ENCODE measurements at places on chromosomes 3 and 15.
A peak's percentile ranks its signal among the peaks of the same experiment; 100 is the strongest.

- DNase-seq = no peak
Measured at GRCh38 chr3:114104414-114104813, 47.9 kb downstream of the QTRT2 start.

GRCh38 chr3:173921732-173922131, 524.2 kb downstream of the NLGN1 start:
- DNase-seq = no peak

GRCh38 chr3:64642327-64643151, 45.3 kb downstream of the ADAMTS9 start:
- DNase-seq = no peak

- DNase-seq = peak; percentile 85
Measured at GRCh38 chr15:88649286-88649733, 10.5 kb downstream of the ISG20 start.

- DNase-seq = no peak
Measured at GRCh38 chr3:105906345-105906744, 37.5 kb upstream of the CBLB start.

GRCh38 chr3:180571831-180572598, 29.9 kb upstream of the TTC14 start:
- no peak for DNase-seq

GRCh38 chr3:41674449-41674848, 287.5 kb downstream of the ULK4 start:
- DNase-seq = no peak

DNA sequence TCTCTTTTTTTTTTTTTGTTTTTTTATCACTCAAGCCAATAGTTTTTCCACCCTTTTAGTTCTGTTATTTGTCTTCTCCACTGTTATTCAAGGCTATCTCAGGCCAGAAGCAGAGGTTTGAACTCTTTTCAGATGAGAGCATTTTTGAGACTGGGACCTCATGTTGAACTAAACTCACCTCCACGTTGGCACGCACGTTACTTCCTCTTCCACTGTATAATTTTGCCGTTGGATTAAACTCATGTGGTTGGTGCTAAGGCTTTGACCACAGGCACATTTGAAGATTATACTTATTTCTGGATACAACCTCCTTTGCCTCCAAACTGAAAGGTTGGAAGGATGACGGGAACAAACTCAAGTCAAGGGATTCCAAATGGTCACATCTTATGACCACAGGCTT, 501.3 kb upstream of the TPRG1 start:
- no peak for DNase-seq

- DNase-seq = no peak
Measured at GRCh38 chr3:129001806-129002572, 885 bp downstream of the EFCC1 start.

GRCh38 chr15:97082830-97083229, 752.3 kb downstream of the NR2F2 start:
- DNase-seq = no peak

DNA sequence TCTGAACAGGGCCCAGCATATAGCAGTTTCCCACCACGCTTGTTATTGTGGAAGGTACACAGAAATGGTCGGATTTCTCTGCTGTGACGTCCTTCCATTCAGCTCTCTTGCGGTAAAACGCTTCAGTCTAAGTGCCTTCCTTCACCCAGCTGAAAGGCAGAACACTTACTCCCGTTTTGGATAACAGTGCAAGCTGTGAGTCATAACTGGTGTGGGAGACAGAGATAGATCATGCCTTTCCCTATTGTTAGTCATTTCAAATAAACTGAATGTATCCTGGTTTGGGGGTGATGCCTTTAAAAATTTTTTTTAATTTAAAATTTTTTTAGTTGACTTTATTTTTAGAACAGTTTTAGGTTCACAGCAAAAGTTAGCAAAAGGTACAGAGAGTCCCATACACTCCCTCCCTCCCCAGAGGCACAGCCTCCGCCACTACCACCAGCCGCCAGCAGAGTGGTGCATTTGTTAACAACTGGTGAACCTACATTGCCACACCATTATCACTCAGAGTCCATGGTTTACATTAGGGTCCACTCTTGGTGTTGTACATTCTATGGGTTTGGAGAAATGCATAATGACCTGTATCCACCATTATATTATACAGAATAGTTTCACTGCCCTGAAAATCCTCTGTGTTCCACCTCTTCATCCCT, 94.9 kb upstream of the NSMCE3 start:
- peak; percentile 70 for DNase-seq

DNA sequence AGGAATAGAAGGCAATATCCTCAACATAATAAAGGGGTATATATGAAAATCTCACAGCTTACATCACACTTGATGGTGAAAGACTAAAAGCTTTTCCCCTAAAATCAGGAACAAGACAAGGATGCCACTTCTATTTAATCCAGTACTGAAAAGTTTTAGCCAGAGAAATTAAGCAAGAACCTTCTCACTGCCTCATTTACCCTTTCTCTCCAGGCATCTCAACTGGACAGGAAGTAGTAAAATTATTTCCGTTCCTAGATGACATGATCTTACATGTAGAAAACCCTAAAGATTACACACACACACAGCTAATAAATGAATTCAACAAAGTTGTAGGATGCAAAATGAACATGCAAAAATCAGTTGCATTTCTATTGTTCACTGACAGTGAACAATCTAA, 11.2 kb downstream of the SCAP start:
- DNase-seq = no peak

- DNase-seq = peak; percentile 69
Measured at GRCh38 chr3:146895026-146895749, 290.0 kb upstream of the PLSCR5 start.

DNA sequence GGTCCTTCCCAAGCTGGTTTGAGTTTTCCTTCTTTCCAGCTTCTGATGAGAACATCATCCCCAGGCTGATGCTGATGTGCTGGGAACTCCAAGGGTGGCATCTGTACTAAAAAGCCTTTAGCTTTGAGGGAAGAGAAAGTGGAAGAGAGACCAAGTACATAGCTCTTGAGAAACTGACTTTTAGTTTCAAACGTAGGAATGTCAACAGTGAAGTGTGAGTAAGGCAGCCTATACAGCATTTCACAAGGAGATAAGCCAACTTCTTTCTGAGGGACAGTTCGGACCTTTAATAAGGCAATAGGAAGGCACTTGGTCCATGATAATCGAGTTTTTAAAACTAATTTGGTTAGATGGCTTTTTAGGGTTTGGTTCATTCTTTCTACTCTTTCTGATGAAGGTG, 53.7 kb downstream of the DLG1 start:
- DNase-seq = no peak

DNA sequence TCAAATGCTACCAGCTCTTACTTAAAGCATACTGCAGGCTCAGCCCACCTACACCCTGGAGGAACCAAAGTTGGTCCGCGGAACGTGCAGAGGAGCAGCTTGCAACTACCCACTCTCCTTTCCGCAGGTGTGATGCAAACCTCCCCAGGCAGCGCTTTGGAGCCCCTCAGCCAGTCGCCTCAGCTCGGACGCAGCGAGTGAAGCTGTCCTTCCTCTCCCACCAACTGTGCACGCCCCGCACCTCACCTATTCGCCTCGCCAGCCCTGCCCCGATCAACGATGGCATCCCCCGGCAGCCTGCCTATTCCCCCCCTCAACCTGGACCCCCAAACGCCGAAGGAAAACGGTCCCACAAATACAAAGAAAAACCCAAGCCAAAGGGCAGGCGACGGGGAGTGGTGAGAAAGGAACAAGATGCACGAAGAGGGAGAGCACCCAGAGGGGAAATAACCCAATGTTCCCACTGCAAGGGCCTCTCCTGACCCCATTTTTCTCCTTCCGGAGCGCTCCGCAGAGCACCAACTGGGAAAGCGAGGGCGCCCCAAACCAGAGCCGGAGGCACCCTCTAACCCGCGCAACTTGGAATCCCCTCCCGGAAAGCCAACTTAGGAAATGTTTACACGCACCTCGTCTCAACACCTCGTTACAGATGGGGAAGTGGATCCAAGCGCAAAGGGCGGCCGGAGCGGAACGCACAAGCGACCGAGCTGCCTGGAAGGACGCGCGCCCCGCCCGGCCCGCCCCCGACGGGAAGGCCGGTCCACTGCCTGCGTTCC, 665 bp downstream of the GLB1 start:
- DNase-seq = no peak

- DNase-seq = no peak
Measured at GRCh38 chr15:67074886-67075229, 9.5 kb downstream of the SMAD3 start.

- no peak for DNase-seq
Measured at GRCh38 chr15:45242289-45242688, 9.7 kb upstream of the SLC28A2 start.
